ENCODE measurements at places on chromosomes 2 and 18.
A peak's percentile ranks its signal among the peaks of the same experiment; 100 is the strongest.

GRCh38 chr2:8297376-8298231 lies 384.3 kb upstream of the ID2 start:
- DNase-seq: no peak

DNA sequence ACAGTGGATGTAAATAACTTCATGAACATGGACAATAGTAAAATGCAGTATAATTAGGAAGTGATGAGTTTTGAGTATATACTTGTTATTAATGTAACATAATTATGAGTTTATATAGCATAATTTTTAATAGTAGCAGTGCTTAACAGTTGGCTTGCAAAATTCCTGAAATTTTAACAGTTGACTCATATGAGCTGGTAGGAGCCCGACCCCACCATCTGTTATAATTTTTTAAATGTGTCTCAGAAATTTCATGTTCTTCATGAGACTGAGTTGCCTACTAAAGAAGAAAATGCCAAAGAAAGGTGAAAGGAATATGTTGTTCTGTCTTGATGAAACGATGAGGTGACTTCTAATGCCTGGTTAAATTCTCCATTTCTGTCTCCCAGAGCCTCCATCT lies 62.6 kb downstream of the ITGB1BP1 start:
- DNase-seq: no peak

DNA sequence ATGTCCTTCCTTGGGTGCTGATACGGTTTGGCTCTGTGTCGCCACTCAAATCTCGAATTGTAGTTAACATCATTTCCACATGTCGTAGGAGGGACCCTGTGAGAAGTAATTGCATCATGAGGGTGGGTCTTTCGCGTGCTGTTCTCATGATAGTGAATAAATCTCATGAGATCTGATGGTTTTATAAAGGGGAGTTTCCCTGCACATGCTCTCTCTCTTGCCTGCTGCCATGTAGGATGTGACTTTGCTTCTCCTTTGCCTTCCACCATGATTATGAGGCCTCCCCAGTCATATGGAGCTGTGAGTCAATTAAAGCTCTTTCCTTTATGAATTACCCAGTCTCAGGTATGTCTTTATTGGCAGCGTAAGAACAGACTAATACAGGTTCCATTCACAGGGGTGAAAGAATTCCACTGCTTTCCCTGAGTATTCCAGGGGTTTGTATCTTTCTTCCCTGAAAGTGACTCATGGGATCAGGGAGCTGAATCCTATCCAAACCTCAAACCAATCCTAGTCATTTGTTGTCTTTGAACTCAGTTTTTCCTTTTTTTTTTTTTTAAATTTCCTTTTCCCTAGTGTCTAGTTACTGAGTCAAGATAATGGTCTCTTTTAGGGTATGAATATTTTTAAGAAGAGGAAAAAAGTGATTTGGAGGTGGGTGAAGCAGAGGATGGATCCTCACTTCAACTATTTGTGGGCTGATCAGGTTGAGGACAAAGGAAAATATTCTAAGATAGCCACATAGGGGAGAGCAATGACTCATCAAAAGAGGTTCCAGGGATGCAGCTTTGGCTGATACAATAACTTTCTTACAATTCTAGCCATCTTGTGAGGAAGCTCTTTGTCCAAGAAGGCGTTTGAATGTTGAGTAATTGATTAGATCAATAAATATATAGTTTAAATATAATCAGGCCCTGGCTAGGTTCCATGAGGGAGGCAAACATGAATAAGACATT lies 19.5 kb upstream of the KCNE4 start:
- DNase-seq: no peak

DNA sequence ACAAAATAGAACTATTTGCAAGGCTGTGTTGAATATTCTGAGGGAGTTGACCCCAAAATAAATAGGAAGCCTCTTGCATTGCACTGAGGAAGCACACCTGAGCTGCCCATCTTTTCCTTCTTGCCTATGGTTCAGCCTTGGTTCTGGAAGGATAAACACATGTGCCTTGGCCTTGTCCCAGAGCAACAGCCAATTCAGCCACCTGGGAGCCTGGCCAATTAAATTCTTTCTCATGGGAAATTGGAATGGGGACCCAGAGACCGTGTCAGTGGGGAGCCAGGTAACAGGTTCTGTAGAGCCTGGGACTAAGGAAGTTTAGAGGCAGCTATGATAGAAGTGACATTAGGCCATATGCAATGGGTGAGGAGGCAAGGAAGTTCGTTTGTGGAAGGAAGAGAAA lies 99.6 kb downstream of the KLF7 start:
- DNase-seq: no peak

GRCh38 chr2:215138479-215138878 lies at the start of gene ABCA12:
ABCA12 (minus strand) TSS chr2:215138626; CDS start chr2:215138208, 418 bp downstream.
- DNase-seq: no peak

- no peak for DNase-seq
These were observed 54.8 kb upstream of the CCDC178 start for GRCh38 chr18:33495278-33495677.

GRCh38 chr2:109171444-109172334 lies 42.7 kb downstream of the SH3RF3 start:
- no peak for DNase-seq

DNA sequence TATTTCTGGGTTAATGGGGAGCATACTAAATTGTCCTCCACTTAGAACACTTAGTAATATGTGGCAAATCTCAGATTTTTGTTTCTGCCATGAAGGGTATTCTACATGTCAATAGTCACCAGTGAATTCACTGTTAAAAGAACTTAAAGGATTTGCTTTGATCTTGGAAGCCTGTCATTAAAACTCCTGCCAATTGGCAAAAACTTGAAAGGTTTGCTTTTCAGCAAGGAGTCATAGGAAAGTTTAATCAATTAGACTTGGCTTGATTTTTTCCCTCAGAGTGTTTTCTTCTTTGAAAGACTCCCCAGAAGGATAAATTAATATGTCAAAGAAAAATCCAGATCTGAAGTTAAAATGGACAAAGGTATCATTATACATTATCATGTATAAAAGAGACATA lies 671.9 kb upstream of the PKDCC start:
- no peak for DNase-seq

DNA sequence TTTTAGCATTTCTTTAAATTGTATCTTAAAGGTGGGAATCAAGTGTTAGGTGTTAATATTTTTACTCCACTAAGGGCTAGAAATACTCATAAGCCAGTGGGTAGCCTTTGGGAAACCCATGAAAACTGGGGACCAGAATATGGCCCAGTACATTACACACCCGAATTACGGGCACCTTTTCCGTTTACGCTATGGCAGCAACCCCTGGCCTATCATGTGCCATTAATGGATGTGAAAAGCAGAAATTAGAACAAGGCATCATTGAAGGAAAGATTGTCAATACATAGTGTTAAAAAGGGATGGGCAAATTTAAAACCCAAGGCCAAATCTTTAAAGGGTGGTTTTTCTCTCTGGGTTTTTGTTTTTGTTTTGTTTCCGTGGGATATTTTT lies 781 bp downstream of the FARP2 start:
- no peak for DNase-seq

DNA sequence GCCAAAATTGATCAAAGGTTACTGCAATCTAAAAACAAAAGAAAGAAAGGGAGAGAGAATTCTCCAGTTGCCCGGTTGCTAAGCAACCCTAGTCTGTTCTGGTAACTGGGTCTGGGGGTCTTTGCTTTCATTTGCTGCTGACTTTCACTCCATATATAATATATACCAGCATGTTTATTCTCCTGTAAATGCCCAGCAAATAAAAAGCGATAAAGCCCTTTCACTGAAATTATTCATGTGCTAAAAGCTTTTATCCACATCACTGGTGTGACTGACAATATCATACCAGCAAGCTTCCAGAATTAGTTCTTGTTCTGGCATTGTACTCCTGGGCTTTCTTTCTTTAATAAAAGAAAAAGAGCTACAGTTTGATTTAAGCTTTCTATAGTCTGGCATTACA lies 75.5 kb upstream of the ST8SIA3 start:
- DNase-seq: no peak

DNA sequence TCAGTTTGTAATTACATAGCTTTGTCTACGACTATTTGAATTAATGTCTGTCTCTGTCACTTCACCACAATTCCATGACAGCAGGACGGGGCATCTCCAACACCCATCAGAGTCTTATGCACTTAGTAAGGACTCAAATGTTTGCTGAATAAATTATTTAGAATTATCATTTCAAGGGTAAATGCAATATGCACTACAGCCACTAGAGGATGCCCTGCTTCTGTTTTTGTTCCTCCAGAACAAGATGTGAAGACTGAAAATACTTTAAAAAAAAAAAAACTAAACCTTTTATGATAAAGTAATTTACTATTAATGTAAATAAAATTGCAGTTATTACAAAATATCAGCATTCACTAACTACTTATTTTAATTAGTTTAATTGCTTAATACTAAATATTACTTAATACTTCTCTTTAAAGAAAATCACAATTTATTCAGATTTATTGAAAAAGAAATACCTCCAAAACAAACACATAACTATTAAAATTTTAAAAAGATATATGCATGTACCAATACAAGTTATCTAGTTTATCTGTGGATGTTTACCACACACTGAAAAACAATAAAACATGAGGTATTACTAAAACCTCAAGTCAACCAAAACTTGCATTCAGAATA lies 3.2 kb downstream of the PIGN start:
- peak; percentile 52 for DNase-seq

DNA sequence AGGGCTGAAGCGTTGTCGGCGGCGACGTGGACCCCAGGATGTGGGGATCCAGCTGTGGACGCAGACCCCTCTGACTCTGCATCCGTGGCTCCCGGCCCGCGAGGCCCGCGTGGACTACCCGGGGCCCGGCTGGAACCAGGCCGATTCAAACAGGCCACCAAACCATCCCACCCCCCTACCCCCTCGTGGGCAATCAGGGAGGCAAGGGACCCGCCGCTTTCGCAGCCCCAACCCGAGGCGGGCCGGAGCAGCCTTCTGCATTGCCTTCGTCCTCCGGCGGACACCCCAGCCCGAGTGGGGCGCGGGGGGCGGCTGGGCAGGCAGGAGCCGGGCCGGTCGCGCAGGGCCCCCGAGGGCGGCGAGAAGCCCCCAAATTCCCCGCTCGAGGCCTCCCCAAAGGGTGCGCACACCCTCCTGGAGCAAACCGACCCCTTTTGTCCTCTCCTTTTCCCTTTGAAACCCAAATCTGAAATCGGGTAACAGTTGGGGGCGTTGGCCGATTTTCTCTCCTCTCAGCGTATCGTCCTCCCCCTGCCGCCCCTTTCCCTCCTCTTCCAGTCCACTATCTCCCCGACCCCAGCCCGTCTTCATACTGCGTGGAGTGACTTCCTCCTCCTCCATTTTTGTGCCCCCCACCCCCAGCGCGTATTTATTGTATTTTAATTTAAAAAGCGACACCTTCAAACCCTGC lies 7.4 kb downstream of the SP9 start:
- DNase-seq: no peak

DNA sequence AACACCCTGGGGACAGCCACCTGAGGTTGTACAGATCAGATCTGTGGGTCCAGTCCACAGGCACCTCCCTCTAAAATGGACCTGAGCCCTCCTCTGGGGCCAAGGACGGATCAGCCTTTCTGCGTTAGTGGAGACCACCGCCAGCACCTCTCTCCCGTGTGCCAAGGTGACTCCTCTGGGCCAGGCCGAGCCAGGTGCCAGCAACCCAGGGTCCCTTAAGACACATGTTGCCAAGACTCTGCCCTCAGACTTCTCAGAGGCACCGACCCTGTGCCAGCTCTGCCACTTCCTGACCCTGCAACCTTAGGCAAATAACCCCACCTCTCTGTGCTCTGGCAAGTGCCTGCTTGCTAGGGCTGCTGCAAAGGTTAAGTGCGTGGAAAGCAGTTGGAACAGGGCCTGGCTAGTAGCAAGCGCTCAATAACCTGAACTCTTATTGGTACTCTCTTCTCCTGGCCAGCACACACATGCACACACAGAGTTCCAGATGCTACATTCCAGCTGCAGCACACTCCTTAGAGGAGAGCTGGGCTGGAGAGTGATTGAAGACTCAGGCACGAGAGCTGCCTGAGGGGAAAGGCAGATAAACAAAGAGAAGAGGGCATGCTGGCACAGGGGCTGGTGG lies 105.6 kb downstream of the TNS1 start:
- no peak for DNase-seq

GRCh38 chr2:26516781-26517180 lies 38.9 kb upstream of the OTOF start:
- no peak for DNase-seq

- no peak for DNase-seq
These were observed 73.2 kb upstream of the RAB6C start for GRCh38 chr2:129906139-129906860.

GRCh38 chr18:47809420-47809819 lies 121.0 kb downstream of the SMAD2 start:
- no peak for DNase-seq

GRCh38 chr18:11518788-11519685 lies 90.4 kb upstream of the SLC35G4 start:
- DNase-seq: no peak

DNA sequence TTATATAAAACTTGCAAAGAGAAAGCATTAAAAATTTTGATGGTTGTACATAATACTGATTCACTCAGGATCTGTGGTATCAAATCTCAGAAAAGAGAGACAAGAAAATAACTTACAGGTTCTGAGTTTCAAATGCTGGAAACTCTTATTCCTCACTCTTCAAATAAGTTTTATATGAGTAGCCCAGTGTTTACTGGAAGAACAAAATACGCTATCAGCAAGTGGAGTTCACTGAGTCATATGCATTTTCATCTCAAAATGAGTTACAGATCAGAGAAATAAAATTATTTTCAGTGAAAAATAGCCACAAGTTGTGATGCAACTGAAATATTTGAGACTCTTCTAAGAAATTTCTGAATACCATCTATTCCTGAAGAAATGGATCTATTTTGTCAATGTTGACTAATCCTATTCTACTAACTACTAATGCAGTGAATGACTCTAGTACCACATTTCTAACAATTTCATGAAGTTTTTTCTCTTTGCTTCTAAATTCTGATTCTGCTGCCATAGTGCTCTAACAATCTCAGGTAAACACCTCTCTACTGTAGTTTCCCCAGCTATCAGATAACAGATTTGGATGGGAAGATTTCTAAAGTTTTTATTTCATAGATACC lies 391.7 kb downstream of the ZEB2 start:
- DNase-seq: no peak

DNA sequence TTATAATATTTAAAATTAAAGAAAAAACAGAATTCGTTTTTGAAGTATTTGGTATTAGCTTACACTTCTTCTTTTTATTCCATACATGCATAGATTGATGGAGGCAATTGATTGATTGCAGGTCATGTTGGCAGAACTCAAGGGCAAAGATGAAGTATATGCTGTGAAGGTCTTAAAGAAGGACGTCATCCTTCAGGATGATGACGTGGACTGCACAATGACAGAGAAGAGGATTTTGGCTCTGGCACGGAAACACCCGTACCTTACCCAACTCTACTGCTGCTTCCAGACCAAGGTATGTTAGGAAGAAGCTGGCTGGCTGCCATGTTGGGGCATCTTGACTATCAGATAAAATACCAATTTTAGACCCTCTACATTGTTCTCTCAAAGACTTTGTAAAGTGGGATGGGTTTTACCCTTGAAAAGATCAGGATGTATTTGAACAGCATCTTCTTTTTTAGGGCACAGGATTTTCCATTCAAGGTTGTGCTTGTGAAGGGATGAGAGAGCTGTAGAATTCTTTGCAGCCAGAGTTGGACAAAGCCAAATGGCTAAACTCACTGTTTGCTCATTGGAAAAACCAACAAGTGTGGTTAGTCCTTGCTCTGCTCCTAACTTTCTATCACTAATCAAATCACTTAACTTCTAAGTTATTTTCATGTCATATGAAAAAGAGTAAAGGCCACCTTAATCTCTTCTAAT lies 286.8 kb upstream of the EPAS1 start:
- no peak for DNase-seq

GRCh38 chr2:211132046-211132445 lies 575.6 kb downstream of the CPS1 start:
- DNase-seq: no peak

GRCh38 chr18:67514465-67514864 lies 2.1 kb downstream of the DSEL start:
- DNase-seq: no peak
